ENCODE measurements at places on chromosomes 7 and 10.

GRCh38 chr10:4344492-4344994, 481.5 kb upstream of the AKR1E2 start:
- peak; percentile 44 for DNase-seq

DNA sequence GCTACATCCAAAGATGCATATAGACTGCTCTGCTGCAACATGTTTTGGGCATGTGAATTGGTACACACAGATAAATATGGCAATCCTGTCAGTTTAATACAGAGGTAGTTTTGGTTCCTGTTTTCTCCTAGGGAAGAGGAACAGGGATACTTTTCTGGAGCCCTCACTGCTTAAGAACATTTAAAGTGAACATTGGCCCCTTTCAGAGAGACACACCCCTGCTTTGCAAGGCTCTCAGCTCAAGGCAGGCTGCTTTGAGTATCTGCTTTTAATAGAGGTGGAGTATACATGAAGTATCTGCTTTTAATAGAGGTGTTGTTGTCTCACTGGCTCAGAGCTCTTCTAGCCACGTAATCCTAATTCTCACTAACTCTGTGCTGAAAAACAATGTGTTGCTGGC, 38.9 kb downstream of the CYP51A1 start:
- DNase-seq = no peak

DNA sequence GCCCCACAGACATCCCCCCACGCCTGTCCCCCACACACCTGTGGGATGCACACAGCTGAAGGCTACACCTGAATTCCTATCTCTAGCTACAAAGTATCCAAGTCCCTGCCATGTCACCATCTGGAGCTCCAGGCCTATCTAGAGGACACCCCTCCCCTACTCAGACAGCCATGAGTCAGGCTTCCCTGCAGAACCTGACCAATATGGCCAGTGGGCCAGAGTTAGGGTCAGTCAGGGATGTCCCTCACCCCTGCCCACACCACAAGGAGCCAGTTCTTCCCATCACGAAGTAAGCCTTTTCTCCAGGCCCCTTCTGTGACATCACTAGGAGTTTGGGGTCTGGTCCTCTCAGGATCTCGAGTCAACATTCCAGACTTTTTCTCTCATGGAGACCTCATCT, 10.6 kb upstream of the SLC18A3 start:
- DNase-seq = no peak

DNA sequence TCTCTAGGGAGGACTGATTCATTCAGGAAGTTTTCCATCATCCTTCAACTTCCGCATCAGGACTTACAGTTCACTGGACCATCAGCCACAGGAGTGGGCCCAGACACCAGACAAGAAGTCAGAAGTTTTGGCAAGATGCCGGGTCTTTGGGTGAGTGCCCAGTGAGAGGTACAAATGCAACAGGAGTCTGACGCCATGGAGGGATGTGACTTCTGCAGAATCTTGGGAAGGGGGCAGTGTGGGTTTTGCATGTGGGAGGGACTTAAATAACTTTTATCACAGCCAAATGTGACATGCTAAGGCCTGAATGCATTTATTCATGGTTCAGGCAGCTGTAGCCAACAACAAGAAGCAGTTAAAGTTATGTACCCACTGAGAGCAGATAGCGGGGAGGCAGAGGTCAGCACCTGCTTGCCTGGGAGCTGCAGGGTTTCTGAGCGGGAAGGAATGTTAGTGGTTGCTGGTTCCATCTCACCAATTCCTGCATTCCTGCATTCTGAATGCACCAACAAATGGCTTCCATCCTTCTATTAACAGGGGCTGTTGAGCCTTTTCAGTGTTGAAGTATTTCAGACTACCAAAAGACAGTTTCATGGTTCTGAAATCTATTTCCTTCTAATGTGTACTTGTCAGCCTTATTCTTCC, 375.2 kb downstream of the PAXIP1 start:
- no peak for DNase-seq

- no peak for DNase-seq
Observed at GRCh38 chr7:20602306-20602705, 13.2 kb upstream of the ABCB5 start.

DNA sequence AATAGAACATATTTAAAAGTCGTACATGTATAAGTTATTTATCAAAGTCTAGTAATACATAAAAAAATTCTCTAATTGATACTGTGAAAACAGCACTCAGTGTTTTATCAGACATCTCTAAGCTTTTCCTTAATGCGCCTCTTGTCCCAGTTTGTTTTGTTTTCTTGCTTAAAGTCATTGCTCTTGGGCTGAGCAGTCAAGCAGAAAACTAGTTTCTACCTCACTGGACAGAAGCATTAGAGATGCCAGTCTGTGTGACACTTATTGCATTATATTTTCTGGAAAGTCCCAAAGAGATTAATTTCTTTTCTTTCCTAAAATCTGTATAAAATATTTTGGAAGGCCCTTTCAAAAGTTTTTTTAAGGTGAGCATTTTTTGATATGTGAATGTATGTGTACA, 236.2 kb downstream of the PCLO start:
- DNase-seq = no peak

DNA sequence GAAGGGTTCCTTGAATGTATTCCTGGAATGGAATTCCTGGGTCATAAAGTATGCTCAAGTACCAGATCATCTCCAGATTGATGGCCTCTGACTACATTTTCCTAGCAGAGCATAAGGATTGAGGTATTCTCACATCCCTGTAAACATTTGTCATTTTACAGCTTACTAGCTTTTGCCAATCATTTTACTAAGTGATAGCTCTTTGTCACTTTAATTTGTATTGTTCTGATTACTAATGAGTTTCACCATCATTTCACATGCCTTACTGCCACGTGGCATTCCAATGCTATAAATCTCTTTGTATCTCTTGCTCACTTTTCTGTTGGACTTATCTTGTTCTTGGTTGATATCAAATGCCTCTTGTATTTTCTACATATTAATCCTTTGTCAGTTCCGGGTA, 68.6 kb upstream of the CACNB2 start:
- no peak for DNase-seq

DNA sequence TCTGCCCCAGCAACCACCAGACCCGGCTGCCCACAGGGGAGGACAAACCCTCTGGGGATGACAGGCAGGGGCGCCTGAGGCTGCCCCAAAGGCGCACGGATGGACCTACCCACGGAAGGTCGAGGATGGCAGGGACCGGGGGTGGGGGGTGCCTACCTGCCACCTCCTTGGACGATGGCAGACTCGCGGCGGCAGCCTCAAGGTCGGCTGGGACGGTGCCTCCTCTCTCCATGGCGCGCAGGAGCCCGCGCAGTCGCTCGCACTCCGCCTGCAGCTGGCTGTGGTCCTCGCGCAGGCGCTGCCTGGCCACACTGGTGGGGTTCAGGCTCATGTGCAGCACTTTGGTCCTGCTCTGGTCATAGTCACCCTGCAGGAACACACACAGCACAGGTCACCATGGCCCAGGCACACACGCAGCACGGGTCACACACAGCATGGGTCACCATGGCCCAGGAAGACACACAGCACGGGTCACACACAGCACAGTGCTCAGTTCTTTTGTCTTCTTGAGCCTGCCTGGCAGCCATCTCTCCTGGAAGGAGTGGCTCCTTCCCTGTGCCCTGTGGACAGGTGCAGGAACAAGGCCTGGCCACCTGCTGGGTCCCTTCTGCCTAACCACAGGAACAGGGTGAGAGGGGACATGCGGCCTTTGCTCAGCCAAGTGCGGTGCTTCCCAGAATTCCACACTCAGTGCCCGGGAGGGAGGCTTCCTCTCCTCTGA, 266.6 kb downstream of the ELFN1 start:
- no peak for DNase-seq

GRCh38 chr7:37290731-37291130, 157.9 kb downstream of the ELMO1 start:
- DNase-seq = no peak

GRCh38 chr10:119100434-119101238, 3.3 kb upstream of the DENND10 start:
- no peak for DNase-seq

GRCh38 chr7:117784315-117784714, 88.9 kb downstream of the CTTNBP2 start:
- no peak for DNase-seq

GRCh38 chr10:97485647-97486281, 12.5 kb downstream of the MMS19 start:
- DNase-seq = no peak

DNA sequence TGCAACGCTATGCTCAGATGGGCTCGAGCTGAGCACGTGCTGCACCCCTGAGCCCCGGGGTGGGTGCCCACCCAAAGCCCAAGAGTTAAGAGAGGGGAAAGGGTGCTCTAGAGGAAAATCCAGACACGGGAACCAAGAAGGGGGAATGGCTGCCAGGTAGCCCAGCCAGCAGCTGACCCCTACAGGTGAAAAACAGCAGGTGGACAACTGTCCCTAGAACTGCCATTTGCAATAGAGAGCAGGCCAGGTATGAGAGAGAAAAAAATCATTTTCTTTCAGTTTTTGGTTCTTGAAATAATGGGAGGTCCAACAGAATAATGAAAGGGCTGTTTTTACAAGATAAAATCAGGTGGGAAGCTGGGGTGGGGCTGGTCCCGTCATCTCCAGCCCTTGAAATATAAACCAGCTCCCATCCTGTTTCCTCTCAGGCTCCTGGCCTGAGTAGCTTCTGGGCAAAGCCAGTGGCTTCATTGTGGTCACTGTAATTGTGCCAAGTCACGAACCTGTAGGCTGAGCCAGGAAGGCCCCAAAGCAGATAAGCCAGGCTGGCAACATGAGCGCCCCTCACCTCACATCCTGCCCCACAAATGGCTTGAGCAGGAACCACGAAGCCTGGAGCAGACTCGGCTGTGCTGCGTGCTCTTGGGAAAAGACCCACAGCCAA, 257.8 kb downstream of the SNX10 start:
- no peak for DNase-seq

DNA sequence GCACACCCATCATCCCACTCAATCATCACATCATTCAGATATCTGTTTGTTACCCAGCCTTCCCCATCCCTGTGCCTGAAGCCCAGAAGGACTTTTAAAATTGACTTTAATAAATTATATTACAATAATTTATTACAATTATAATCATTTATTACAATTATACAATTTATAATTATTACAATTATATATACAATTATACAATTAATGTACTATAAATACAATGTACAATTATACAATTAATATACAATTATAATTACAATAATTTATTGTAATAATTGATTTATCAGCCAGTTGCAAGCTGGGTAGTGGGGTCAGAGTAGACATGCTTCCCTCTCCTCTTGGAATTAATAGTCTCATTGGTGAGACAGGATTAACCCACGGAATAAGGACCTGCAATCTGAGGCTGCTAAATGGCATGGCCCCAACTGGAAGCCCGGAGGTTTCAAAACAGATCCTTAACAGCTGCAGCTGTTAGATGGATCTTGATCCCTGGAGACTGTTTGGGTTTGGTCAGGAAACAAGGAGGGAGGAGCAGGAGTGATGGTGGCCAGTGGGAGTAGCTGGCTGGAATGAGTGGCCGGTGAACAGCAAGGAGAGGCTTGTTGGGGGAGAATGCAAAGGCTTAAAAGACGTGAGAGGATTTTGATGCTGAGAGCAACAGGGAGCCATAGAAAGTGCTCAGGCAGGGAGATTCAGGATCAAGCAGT, 402.8 kb upstream of the PODXL start:
- DNase-seq = no peak

DNA sequence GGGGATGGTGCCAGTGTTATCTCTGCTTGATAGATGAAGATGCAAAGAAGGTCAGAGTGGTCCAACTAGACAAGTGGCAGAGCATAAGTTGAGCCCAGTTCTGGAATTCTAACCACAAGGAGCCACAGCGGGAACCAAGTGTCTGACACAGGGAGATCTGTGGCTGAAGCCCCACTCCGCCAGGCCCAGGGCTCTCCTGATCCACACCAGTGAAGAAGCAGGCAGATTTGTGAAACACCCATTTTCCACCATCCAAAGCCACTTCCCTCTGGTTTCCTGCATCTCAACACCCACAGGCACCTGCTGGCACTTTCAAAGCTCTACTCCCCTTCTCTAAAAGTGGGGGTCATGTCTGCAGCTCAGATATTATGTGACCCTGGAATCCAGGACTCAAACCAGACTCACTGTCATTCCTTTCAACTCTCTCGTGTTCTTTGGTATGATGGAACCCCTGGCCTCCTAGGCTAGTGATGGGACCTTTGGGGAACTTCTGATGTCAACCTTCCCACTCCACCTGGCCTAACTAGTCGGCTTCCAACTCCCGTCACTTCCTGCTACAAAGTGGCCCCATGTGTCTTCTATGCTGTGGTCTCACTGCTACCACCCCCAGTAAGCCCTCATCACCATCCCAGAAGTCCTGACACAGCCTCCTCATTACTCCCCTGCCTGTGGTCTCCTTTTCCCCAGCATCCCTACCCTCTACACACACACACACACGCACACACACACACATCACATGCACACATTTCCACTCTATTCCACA, 177.6 kb downstream of the GRID1 start:
- no peak for DNase-seq

DNA sequence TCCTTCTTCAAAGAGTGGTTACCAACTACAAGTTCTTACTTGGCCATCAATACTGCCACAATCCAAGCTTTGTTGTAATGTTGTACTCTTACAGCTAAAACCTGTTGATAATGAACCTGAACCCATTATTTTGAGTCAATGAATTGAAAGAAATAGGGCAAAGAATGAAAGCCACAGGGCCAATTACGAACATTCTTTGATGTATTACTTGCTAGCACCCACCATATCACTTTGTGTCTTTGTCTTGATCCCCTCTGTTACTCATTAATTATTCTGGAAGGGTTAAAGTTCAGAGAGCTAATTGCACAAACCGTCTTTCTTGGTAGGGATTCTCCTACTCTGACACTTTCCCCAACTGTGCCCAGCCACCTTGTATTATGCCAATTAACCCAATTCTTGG, 53.2 kb upstream of the TFEC start:
- no peak for DNase-seq

GRCh38 chr10:21824409-21824808, 179.1 kb downstream of the DNAJC1 start:
- no peak for DNase-seq

DNA sequence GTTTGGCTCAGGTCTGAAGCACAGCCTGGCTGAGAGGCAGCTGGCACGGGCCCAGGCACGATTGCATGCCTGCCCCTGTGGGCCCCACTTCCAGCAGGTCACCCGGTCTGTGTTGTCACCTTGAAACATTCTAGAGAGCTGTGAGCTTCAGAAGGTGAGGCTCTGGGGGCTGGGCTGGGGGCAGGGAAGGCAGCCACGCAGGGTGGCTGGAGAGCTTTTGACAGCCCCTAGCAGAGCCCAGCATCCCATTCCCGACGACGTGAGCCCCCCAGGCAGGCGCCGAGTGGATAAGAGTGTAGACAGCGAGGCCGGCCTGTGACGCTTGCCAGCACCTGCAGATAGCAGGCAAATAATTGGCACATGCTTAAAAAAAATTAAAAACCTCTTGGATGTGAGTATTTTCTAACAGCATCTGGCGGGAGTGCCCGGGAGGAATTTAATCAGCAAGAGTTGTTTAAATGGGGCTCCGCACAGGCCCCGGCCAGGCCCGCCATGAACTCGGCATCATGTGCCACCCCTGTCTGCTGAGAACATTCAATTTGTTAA, 212.0 kb upstream of the TBX20 start:
- DNase-seq = no peak

Measured in stimulated activated CD4-positive, alpha-beta T cell treated with anti-CD3 and anti-CD28 coated beads, Interleukin-15, amount 100 ng/mL, for 48 hours (primary cell).